G401 (cell line): ENCODE measurements at places on chromosomes 16 and 17. TPM values are rescaled to one million over a fixed set of nuclear protein-coding genes. Genes with fewer than 3 reads are reported as not detected.

- no peak for DNase-seq
Measured at GRCh38 chr16:11181242-11181898, 74.6 kb downstream of the SOCS1 start.

DNA sequence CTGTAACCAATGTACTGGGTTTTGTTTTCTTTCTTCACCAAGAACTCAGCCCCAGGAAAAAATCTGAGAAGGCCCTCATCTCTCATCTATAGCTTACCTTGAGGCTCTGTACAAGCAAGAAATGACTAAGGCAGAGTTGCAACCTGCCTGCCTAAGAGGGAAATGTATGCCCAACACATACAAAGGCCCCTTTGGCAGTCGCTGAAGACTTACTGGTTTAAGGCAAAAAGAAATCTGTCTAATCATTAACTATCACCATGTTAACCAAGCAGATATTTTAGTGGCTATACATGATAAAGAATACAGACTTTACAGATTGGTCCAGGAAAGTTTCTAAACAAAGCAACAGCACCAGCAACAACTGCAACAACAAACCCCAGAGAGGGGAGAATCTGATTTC, 14.2 kb downstream of the ZNF624 start:
- no peak for DNase-seq

DNA sequence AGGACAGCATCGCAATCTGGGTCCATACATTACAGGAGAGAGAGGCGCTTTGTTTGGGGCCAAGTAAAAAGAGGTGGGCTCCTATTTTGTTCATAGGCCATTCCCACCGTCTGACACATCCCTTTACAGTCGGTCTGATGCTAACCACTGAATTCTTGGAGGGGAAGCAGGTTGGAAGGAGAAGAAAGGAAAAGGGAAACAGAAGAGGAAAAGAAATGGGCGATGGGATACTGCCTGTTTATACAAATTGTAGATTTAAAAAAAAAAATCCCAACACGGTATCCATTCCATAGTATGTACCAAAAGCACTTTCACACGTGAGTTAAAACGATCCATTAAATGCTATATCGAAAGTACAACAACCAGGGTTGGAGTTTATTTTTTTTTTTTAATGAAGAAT, 4.0 kb upstream of the ZFHX3 start:
- DNase-seq, result no peak

Gene PMFBP1
- 1.1 and 13.4 TPM in 2 replicates for total RNA-seq

DNA sequence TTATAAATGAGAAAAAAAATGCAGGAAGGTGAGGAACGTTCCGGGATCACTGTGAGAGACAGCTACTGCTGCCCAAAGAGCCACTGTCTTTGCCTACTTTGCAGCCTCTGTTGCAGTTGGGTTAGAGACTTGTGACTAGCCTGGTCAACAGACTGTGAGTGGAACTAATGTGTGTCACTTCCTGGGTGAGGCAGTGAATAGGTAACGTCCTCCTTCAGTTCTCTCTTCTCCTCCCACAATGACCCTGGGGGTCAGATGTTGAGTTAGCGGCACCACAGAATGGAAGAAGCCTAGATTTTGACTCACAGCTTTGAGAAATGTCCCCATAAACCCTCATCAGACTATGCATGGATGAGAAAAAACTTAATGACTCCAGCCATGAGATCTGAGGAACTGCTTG, 5.2 kb downstream of the C16orf46 start:
- no peak for DNase-seq

GRCh38 chr17:68435876-68436842, 21.1 kb downstream of the WIPI1 start:
- DNase-seq, result peak; percentile 71

DNA sequence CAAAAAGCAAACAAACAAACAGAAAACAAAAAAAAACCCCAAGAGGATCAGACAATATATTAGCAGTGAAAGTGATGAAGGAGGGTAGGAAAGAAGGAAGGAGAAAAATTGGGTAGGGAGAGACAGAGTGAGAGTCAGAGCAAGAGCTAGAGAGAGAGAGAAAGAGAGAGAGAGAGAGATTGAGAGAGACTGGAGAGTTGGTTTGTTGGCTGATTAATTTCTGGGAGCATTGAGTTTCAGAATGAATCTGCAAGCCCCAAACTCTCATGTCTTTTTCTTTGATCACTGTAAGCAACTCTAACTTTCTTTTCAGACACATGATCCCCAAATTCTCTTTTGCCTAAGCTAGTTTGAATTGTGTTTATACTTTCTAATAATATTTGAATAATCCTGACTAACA, 388.1 kb downstream of the SHISA9 start:
- DNase-seq, result no peak

DNA sequence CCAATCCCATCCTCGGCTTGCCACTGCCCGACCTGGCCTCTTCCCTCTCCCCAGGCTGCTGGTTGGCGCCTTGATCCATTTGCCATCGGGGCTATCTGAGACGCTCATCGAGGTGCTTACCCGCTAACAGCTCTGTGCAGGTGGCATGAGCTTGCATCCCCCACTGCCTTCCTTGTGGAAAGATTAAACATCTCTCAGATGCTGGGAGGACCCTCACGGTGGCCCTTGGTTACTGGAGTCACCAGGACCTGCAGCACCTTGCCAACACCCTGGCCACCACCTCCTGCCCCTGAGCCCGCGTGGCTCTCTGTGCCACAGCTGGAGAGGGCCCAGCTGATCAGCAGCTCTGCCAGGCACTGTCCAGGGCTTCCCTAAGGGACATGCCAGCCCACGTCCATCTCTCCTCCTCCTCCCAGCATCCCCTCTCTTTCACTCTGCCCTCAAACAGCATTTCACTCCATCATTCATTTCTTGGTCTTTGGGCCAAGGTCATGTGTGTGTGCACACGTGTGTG, 249.6 kb downstream of the RBFOX3 start:
- no peak for DNase-seq

Gene KRT32
- total RNA-seq, result not detected in 2 replicates

DNA sequence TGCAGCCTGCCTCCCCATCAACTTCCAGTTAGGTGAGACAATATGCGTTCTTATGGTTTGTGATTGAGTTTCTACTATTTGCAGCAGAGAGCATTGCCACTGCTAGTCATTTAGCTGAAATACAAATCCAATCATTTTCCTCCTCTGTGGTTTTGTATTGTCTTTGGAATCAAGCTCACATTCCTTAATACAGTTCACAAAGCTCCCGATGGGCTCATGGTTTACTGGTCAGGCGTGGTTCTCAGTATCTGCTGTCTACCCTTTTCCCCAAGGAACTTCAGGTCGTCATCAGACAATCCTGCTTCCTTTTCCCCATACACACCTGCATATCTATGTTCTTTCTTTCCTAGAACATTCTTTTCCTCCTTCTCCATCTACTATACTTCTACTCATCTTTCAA, 69.6 kb upstream of the GAS7 start:
- no peak for DNase-seq
